NCI-H1105 (cell line): ENCODE measurements at places on chromosomes 3 and 15.

DNA sequence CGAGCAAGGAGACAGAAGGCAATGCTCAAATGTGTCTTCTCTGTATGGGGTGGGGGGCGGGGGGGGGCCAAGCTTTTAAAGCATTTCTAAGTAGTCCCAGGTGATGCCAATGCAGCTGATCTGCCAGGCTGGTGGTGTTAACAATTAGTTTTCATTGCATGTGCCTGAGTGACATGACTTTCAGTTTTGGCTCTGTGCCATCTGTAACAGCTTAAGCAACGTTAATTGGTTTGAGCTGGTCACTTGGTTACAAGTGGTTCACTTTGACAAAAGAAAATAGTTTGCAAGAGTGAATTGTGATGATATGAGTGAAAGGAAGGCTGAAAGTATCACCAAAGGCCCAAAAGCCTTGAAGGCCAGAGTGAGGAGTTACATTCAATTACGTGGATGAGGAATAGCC is 26.4 kb upstream of the LRIG1 start:
- peak; percentile 13 for DNase-seq

DNA sequence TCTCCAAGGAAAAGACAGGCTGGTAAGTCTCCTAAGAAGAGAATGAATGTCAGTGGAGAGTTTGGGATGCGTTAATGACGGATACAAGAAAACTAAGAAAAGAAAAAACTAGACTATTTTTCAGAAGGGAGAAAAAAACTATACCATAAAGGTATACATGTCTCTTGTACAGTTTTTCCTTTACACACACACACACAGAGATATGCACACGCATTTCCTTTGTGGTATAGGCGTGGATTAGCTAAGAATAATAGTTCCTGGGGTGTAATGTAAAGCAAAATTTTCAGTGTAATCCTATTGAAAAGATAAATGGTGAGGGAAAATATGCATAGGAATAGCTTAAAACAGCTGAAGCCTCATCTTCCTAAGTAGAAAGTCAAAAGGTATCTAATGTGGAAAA is 36.3 kb downstream of the GABPB1 start:
- DNase-seq, result no peak

DNA sequence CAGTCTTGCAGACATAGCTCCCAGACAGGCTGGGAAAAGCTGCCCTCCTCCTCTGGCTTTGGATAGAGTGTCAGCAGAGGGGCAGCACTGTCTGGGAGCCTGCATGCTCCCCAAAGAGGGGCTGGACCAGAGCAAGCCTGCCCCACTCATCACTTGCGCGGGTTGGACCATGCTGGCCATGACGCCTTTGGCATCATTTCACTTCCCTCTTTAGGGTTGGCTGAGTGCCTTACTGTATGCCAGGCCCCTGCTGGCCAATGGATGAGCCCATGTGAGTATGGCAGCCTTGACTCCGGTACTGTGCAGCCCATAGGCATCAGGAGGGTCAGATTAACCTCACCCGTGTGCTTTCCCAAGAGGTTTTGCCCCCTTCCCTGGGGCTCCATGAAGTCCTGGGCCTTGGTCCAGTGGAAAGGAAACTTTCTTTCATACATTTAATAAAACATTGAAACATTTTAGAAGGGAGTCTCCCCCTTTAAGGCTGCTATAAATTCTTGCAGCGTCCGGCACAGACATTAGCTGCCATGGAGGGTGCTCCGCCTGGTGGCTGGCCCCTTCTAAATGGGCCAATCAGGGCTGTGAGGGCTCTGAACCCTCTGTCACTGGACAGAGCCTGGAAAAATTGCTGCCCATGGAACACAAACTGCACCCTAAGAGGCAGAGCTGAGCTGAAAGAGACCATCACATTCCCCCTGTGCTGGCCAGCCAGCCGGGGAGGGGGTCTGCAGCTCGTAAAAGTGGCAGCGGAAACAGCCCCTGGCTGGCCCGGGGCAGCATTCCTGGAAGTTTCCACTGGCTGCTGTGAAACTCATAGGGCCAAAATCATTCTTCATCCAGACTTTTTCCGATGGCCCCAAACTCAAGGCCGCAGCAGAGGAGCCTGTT is 20.8 kb upstream of the DUSP7 start:
- no peak for DNase-seq

GRCh38 chr3:54259636-54260035 is 137.3 kb downstream of the CACNA2D3 start:
- no peak for DNase-seq

GRCh38 chr3:71726146-71726545 is 944 bp upstream of the EIF4E3 start:
- DNase-seq, result no peak

- DNase-seq, result no peak
Observed at GRCh38 chr3:155270485-155271342, 22.8 kb downstream of the STRIT1 start.

DNA sequence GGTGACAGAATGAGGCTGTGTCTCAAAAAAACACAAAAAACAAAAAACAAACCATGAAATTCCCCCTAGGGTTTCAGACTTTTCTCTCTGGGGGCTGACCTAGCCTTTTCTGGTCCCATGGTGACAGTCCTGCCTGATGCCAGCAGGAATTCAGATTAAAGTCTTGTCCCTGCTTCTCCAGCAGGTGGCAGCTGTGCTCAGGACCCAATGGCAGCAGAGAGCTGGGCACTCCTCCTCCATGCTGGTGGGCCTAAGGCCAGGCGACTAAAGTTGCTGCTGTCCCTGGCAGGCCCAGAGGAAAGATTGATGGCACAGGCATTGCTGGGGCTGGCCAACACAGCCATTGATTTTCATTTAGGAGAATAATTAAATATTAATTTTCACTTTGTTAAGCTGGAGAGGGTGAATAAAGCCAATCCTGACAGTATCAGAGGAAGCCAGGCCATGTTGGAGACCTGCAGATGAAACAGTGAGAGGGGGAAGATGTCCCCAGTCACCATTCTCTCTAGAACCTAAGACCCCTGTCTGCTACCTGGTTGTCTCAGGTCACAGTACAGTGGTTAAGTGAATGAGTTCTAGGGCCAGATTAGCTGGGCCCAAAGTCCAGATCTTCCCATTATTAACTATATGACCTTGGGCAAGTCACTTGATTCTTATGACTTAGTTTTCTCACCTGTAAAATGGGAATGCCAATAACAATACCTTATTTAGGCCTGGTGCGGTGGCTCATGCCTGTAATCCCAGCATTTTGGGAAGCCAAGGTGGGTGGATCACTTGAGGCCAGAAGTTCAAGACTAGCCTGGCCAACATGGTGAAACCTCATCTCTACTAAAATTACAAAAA is 7.1 kb downstream of the CELF6 start:
- peak; percentile 62 for DNase-seq

GRCh38 chr3:184924547-184924946 is 112.6 kb downstream of the VPS8 start:
- no peak for DNase-seq

- DNase-seq, result no peak
Observed at GRCh38 chr15:74653426-74654102, 37.9 kb downstream of the CLK3 start.

- DNase-seq, result no peak
Observed at GRCh38 chr3:67123914-67124313, 125.8 kb downstream of the KBTBD8 start.

DNA sequence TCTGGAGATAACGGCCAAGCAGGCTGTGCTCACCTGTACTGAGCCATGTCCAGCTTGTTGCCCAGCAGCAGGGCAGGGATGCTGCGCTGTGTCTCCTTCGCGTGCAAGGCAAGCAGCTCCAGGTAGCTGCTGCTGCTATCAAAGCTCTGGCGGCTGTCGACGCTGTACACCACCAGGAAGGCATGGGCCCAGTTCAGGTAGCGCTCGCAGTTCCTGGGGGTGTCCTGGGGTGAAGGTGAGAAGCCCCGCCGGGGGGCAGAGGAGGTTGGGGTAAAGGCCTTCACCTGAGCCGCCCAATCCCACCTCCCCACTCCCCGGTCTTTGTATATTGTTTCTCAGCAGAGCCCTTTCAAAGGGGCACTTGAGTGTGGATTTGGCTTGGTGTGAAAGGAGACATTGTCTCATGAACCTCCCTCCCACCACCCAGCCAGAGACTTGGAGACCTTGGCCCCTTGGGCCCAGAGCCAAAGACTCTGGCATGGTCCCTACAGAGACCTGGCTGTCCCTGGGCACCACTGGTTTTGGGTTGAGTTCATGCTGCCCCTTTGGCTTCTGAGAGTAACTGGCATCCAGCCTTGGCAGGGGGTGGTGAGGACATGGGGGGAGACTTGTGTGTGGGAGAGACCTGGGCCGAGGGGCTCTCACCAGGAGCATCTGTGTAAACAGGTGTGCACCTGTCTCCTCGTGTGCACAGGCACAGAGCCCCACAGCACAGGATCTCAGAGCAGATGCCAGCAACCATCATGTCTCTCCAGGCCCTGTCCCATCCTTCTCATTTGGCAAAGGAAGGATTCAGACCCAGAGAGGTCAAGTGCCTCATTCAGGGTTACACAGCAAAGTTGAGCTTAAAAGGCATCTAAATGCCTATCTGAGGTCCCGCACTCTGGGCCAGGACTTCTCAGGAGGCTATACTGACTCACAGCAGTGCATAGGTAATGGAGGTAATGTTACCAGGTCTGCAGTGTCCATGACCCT is 9.1 kb downstream of the RASL12 start:
- no peak for DNase-seq

DNA sequence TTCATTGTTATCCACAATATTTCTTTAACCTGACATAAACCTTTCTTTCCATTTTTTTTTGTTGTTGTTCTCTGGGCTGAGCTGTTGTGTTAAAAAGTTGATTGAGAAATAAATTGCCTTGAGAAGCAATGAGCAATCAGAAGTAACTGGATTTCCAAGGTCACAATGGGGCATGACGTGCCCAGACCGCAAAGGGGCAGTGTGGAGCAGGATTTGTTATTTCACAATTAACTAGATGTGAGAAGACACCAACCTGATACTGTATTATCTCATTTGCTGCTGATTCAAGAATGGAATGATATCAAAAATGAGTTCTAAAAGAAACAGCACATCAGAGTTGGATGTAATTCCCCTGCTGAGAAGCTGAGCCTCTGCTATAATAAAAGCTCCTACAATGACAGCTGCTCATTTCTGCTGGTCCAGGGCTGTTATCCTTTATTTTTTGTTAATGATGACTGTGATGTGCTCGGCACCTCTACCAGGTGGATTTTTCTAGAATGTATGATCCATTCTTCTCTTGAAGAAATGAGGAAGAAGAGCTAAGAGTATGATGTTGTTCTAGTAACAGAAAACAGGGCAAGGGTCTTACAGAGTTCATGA is 28.1 kb downstream of the CPNE4 start:
- no peak for DNase-seq

DNA sequence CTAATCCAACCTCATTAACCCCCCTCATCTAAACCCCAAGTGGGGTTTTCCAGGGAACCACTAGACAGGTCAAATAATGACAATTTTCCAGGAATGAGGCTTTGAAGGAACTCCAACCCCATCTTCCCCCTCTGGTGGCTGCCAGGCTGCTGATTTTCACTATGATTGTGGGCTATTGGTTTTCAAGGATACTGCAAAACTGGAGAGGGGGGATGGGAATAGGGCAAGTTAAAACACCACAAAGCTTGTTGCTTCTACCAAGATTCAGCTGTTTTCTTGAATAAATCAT is 10.4 kb upstream of the ZNF662 start:
- DNase-seq, result no peak

GRCh38 chr15:70407955-70408354 is 310.2 kb upstream of the TLE3 start:
- DNase-seq, result no peak

DNA sequence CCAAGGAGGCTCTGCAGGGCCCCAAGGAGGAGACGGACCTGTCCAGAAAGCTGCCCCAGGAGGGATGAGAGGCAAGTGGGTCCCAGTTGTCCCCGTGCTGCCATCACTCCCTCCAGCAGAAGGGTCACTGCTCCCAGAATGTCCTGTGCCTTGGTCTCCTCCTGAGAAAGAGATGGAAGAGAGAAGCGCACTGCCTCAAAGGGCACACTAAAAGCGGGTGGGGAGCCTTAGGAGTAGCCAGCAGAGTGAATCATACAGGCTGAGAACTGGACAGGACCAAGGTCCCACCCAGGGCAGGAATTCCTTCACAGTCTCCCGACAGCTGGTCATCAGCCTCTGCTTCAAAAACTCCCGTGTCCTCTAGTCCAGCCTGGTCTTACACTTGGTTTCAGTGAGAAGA is 4.6 kb downstream of the THPO start:
- no peak for DNase-seq

GRCh38 chr3:114060906-114061655 is 4.5 kb downstream of the QTRT2 start:
- DNase-seq, result no peak

- DNase-seq, result no peak
Observed at GRCh38 chr3:46997453-46998091, 18.1 kb downstream of the NBEAL2 start.

GRCh38 chr15:71802770-71803169 is 7.6 kb upstream of the NR2E3 start:
- no peak for DNase-seq

DNA sequence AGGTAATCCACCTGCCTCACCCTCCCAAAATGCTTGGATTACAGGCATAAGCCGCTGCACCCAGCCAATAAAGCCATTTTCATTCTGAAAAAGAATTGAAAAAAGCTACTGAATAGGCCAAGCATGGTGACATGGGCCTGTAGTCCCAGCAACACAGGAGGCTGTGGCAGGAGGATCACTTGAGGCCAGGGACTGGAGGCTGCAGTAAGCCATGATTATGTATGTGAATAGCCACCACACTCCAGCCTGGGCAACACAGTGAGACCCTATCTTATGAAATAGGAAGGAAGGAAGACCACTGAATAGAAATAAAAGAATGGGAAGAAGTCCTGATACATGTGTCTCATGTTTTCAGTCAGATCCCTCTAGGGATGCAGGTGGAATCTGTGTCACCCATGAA is 36.0 kb upstream of the SEMA4B start:
- DNase-seq, result no peak

- no peak for DNase-seq
Observed at GRCh38 chr15:71111181-71111565, 4.1 kb upstream of the THSD4 start.

DNA sequence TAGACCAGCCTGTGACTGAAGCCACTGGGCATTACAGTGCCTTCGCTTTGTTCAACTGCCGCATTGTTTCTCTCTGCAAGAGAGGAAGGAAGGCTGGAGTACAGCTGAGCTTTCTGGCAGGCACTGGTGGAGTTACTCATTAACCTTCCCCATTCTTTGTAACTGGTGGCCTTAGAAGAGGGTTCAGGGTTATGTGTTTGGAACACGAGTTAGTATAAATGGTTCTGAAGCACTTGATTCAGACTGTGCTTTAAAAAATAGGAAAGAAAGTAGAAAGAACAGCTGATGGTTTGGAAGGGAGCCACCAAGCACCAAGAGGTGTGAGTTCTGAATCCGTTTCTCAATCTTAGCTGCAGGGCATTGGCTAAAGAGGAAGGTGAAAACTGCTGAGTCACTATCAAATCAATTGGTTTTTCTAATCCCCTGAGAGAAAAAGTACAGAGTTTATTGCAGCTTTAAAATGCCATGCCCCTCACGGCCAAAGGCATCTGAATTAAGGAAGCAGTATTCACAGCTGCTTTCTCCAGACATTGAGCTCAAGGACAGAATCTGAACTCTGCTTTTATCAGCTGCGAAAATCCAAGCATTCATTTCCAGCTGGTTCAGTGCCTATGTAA is 3.6 kb downstream of the HGD start:
- no peak for DNase-seq

- no peak for DNase-seq
Observed at GRCh38 chr3:159252274-159252673, 450.4 kb downstream of the MFSD1 start.

- no peak for DNase-seq
Observed at GRCh38 chr3:128276146-128276435, 122.8 kb downstream of the EEFSEC start.

GRCh38 chr3:171875923-171876412 is 32.8 kb downstream of the TMEM212 start:
- no peak for DNase-seq

GRCh38 chr3:126944089-126944965 is 38.6 kb upstream of the PLXNA1 start:
- DNase-seq, result no peak
